Activated CD4-positive, alpha-beta memory T cell treated with anti-CD3 and anti-CD28 coated beads for 36 hours (primary cell): ENCODE measurements at places on chromosomes 4 and X. TPM values are rescaled to one million over a fixed set of nuclear protein-coding genes. Genes with fewer than 3 reads are reported as not detected.
A peak's percentile ranks its signal among the peaks of the same experiment; 100 is the strongest.

WAS gene
- 99.6 TPM for total RNA-seq

ATP2B3 gene
- not detected for total RNA-seq

SPINK2 gene
- total RNA-seq = 0.51 TPM

CFI gene
- total RNA-seq = not detected

TCEAL2 gene
- total RNA-seq = 0.40 TPM

EREG gene
- not detected for total RNA-seq

PCSK1N gene
- 2.8 TPM for total RNA-seq

CHRDL1 gene
- not detected for total RNA-seq

SPARCL1 gene
- total RNA-seq = not detected

SULT1E1 gene
- not detected for total RNA-seq

KLHL34 gene
- 0.71 TPM for total RNA-seq

ENPP6 gene
- 0.29 TPM for total RNA-seq

DNA sequence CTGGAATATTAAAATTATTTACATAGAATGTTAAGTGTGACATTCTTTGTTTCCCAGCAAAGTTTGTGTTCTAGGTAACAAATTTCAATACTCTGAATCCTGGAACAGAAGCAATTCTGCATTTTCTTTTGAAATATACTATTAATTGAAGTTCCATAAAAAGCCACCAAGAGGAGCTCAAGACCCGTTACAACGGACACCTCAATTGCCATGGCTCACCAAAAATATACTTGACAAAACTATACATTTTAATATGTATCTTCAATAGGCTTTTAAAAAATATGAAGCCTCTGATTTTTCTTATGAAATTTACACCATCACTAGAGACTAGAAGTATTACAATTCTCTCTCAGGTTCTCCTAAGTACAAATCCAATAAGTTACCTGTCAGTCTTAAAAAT, 111.4 kb downstream of the NYX start:
- no peak for DNase-seq

- no peak for DNase-seq
Measured at GRCh38 chr4:4501679-4502078, 40.2 kb downstream of the STX18 start.

DNA sequence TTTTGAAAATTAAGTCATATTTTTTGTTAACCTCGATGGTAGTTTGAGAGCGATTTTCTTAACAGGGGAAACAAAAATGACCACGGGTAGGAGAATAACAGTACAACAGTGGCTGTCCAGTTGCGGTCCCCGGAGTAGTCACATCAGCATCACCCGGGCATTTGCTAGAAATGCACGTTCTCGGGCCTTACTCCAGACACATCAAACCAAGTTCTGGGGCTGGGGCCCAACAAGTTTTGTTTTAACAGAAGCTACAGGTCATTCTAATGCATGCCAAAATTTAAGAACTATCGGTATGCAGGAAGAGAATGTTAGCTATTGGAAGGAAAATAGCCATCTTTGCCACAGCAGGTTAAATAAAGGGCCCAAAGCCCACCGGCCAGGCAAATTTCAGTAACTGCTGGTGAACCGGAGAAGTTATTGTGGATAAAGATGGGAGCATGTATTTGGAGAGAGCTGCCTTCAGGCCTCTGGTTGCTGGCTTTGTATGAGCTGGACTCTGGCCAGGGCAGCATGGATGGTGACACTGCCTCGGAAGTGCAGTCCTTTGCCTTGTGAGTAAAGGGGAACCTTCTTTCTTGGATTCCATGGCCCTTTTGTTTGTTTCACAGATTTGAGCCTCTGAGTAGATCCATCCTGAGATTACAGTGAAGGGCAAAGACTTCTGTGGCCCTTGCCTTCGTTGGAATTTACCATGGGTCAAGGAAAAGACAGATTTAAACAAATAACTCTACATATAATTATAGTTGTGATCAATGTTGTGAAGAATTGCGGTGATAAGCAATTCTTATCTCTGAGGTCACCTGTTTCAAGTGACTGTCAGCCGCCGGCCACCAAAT, 62.1 kb downstream of the TBC1D14 start:
- no peak for DNase-seq

- no peak for DNase-seq
Measured at GRCh38 chr4:123064390-123064789, 142.0 kb upstream of the NUDT6 start.

DNA sequence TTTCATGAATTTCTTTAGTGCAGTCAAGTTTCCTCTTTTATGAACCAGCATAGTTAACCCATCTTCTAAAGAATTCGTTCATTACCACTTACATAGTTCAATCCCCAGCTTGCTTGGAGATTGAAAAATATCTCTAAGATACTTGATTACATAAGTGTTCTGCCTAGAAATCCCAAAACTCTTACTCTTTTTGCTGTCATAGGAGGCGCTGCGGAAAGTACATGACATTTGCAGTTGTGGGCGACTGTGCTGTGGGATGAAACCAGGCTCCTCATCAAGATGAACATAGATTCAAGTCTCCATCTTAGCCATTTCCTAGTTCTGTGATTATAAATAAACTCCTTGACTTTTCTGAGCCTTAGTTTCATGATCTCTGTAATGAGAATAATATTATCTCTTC, 107.1 kb upstream of the SORBS2 start:
- DNase-seq = no peak

GRCh38 chrX:1554469-1555210, 17.7 kb upstream of the P2RY8 start:
- DNase-seq = peak; percentile 55

DNA sequence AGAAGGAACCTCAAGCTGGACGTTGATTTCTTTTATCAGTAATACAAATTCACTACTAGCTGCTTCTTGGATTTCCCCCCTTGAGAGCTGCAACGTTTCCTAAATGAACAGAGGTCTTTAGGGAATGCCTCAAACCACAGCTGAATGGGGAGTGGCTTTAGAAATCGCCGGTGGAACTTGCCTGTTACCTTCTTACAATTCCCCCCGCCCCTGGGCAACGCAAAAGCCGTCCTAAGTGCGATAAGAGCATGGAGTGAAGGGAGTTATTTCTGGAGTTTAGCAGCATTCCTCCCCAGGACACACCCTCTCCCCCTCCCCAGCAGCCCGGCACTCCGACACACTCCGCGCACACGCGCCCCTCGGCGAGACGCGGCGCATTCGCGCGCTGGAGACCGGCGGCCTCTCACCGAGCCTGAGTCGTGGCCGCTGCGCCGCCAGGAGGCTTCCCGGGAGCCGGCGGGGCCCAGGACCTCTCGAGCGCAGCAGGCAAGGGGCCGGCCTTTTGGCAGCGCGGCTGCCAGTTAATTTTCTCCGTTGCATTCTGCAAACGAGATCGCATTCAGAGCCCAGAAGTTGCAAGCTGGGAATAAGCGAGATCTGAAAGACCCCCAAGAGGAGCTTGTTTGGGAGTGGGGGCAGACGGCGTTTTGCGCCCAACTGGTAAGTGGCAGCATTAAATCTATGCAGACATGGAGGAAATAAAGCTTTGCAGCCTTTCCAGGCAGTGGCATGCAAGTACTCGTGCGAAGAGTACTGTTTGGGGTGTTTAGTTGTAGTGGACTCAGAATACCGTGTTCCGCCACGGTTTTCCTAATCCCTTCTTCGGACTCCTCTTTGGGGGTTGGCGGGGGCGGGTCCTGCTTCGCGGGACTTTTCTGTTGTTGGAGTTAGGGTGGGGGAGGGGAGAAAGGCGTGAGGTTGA, 134.7 kb downstream of the PALLD start:
- DNase-seq = peak; percentile 16

- no peak for DNase-seq
Measured at GRCh38 chr4:71231129-71232055, 107.4 kb upstream of the SLC4A4 start.

DNA sequence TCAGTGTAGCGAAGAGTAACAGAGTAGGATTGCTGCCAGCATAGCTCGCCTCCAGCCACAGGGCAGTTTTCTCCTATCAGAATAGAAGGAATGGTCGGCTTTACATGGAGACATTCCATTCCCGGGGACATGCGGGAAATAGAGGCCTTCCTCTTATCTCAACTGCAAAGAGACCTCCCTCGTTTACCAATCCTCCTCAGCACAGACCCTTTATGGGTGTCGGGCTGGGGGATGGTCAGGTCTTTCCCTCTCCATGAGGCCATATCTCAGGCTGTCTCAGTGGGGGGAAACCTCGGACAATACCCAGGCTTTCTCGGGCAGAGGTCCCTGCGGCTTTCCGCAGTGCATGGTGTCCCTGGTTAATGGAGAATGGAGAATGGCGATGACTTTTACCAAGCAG, 285.0 kb downstream of the ASMT start:
- DNase-seq = no peak

GRCh38 chrX:109742722-109743121, 9.7 kb upstream of the ACSL4 start:
- no peak for DNase-seq

GRCh38 chr4:159937595-159937994, 834.7 kb downstream of the RAPGEF2 start:
- DNase-seq = no peak

DNA sequence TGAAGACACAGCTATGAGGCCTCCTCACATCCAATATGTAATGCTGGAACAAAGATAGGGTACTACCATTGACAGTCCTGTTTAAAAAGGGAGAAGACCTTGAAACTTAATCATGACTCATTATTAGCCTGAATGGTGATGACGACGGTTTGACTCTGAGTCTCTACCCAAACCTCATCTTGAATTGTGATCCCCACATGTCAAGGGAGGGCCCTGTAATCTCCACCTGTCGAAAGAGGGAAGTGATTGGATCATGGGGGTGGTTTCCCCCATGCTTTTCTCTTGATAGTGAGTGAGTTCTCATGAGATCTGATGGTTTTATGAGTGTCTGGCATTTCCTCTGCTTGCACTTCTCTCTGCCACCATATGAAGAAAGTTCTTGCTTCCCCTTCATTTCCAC, 395.3 kb upstream of the CPEB2 start:
- no peak for DNase-seq

GRCh38 chr4:184906480-184907097, 80.8 kb upstream of the ACSL1 start:
- DNase-seq = no peak

DNA sequence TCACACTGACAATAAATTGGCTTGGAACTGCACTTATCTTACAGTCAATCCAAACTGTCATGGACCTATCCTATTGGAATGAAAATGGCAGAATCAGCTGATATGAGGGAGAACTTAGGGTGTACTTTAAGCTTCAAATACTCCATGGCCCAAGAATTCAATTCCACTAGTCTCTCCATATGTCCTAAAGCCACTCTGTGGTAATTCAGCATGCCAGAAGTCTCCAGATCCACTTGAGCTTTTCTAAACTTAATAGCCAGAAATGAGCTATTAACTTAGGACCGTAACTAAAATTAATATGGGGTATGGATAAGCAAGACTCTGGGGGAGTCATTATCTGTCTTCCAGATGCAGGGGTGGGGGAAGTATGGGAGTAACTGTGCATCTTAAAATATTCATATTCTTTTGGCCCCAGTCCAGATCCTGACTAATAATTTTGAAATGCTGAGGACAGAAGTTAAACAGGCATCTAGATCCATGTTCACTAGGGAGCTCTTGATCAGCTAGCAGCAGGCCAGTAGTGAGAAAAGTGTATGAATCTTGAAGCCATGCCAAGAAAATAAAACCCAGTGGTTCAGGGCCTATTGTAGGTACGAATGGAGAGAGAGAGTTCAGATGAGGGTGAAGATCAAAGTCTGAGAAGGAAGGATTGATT, 167.6 kb downstream of the DKK2 start:
- DNase-seq = no peak

- no peak for DNase-seq
Measured at GRCh38 chr4:4533461-4534169, 8.2 kb downstream of the STX18 start.

DNA sequence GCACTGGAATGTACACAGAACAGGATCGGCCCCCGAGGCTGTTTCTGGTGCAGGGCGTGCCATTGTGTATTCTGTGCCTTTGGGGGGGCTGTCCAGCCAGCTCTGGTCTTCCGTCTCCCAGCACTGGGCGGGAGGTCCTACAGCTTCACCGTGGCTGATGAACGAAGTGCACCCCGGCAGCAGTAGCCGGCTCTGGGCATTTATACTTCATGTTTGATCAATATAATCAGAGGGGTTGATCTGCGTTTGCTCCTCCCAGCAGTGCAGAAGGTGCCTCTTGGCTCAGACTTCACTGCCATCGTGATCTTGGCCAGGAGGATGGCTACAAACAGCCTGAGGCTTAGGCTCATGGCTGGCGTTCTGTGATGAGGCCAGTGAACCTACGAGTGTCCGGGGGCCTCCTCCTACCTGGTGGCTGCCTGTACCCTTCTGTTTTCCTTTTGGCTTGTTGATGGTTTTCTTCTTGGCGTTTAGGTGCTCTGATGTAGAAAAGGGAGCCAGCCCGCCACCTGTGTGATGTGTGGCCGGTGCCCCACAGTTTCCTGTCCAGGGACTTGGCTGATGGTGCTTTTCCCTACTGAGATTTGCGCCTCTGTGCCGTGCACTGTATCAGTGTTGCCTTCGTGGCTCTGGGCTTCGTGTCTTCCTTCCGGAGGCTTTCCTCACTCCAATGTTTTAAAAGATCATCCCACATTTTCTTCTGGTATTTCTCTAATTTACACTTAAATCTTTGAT, 31.2 kb upstream of the HGFAC start:
- no peak for DNase-seq

DNA sequence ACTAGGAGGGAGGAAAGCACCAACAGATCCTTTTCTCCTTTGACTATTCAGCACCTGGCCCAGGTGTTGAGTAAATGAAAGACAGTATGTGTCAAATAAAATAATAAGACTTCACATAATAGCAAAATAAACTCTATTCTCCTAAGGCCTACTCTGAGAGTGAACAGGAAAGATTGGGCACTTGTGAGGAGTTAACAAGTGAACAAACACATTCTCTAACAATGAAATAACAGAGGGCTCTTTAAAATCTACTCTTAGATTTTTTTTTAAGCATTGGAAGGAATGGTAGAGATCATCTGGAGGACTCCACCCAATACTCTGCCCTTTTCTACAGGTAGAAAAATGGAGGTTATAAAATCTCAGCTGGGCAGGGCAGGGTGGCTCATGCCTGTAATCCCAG, 39.1 kb upstream of the NOCT start:
- no peak for DNase-seq

DNA sequence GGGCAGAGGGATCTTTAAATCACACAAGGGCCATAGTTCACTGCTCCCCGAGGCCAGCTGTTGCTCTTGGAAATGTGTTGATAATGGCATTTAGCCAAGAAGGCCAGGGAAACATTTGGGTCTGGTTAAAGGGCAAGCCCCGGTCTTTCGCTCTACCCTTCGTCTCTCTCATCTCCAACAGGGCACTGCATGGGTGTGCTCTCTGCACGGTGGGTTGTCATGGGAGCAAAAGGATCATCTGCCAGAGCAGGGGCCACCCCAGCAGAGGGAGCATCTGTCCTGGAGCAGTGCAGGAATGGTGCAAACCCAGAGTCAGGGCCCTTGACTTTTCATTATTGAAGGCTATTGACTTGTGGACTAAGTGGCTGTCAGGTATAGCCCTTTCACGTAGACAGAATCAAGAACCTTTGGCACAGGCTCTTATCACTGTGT, 22.7 kb upstream of the PGRMC2 start:
- no peak for DNase-seq

DNA sequence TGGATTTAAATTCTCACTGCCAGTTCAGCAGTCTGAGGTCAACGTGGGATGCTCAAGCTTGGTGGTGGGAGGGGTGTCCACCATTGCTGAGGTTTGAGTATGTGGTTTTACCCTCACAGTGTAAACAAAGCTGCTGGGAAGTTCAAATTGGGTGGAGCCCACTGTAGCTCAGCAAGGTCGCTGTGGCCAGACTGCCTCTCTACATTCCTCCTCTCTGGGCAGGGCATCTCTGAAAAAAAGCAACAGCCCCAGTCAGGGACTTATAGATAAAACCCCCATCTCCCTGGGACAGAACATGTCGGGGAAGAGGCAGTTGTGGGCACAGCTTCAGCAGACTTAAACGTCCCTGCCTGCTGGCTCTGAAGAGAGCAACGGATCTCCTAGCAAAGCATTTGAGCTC, 14.9 kb upstream of the RRAGB start:
- no peak for DNase-seq

- DNase-seq = no peak
Measured at GRCh38 chr4:151744614-151745013, 16.2 kb downstream of the GATB start.
